ENCODE measurements at places on chromosomes 2 and 18.

DNA sequence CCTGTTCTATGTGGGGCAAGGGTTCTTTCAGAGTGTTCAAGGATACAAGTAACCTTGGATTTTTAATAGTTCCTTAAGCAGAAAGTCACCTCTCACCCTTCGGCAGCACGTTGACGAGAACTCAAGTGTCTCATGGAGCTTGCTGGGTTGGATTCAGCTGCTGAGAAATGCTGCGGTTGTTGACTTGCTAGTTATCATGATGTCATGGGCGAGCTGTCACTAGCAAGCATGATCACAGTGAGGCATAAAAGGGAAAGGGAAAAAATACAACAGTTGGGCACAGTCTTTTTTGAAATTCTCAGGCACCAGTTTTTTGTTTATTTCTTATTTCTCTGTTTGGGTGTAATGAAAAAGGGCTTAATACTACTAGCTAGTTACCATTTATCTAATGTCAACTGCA is 53.2 kb downstream of the ADCYAP1 start:
- DNase-seq: no peak

DNA sequence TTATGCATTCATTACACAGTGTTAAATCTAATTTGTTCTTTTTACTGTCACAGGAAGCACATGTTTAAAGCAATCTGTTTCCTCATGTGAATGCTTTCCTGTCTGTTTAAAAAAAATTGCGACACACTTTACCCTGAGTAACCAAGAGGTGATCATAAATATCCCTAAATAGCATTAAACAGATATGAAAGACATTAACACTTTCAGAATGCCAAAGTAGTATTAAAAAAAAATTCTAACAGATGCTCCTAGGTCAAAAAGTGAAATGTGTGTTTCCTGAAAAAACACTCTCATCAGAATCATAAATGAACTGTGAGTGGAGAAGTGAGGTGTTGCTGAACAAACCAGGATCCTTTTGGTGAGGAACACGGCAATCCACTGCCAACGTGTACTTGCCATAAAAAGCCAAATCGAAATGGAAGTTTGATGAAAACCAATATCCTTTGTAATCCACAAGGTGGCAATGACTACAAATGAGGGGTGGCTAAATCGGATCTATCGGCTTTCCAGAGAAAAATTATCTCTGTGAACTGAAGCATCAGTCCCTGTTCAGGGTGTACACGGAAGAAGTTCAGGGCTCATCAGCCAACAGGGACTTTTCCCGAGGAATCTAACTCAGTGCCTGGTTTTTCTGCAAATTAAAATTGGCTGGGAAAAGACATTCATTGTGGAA is 248.9 kb downstream of the TCF4 start:
- DNase-seq: no peak

- no peak for DNase-seq
Observed at GRCh38 chr18:8749492-8749891, 44.1 kb downstream of the MTCL1 start.

- no peak for DNase-seq
Observed at GRCh38 chr18:933082-933481, 28.4 kb downstream of the ADCYAP1 start.

DNA sequence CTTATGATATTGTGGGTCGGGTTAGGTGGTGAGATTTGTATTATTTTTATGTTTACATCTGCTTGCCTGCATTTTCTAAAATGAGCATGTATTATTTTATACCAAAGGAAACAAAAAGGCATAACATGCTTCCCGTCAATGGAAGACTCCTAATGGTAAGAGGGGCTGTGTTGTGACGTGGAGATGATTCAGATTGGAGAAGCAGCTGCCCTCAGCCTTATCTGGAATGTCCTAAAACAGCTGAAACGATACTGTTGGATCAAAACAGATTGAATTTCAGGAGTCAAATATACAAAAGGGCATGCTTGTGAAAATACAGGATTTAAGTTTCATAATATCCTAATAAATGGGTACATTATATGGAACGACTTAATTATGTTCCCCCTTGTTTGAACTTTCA is 19.0 kb downstream of the DGKD start:
- no peak for DNase-seq

GRCh38 chr2:67564076-67564475 is 166.9 kb downstream of the ETAA1 start:
- no peak for DNase-seq

DNA sequence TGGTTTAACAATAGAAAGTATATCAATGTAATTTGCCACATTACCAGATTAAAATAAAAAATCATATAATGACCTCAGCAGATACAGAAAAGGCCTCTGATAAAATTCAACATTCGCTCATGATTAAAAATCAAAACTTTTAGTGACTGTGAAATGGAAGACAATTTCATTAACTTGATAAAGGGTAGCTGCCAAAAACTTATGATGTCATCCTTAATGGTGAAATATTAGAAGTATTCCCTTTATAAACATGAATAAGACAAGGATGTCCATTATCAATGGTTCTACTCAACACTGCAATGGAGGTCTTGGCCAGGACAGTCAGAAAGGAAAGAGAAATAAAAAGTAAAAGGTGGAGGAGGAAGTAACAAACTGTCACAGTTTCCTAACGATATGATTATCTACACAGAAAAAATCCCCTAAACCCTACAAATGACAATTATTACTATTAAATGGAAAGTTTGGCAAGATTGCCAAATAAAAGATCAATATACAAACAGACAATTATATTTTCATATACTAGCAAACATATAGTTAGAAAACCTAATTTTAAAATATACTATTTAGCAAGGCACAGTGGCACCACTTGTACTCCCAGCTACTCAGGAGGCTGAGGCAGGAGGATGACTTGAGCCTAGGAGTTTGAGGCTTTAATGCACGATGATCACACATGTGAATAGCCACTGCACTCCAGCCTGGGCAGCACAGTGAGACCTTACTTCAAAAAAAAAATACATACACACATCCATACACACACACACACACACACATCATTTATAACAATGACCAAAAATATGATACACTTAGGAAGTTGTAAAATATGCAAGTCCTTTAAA is 12.8 kb downstream of the METTL8 start:
- DNase-seq: no peak

DNA sequence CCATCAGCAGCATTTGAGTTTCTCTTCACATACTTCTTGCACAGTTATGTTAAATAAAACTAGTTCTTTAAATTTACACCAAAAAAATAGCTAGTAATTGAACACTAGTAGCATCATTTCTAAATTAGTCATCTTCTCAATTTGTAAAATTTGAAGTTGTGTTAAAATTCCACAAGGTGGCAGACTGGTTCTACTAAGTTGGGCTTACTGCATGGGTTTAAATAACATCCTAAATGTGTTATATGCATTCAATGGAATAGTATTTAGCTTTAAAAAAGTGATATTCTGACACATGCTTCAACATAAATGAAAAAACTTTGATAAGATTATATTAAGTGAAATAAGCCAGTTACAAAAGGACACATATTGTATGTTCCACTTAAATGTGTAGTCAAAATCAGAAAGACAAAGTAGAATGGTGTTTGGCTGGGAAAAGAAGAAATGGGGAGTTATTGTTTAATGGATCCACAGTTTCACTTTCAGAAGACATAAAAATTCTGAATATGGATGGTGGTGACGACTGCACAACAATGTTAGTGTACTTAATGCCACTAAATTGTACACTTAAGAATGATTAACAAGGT is 28.7 kb upstream of the RPRD1A start:
- DNase-seq: peak; percentile 54

GRCh38 chr2:40760071-40760666 is 308.3 kb upstream of the SLC8A1 start:
- DNase-seq: peak; percentile 29

DNA sequence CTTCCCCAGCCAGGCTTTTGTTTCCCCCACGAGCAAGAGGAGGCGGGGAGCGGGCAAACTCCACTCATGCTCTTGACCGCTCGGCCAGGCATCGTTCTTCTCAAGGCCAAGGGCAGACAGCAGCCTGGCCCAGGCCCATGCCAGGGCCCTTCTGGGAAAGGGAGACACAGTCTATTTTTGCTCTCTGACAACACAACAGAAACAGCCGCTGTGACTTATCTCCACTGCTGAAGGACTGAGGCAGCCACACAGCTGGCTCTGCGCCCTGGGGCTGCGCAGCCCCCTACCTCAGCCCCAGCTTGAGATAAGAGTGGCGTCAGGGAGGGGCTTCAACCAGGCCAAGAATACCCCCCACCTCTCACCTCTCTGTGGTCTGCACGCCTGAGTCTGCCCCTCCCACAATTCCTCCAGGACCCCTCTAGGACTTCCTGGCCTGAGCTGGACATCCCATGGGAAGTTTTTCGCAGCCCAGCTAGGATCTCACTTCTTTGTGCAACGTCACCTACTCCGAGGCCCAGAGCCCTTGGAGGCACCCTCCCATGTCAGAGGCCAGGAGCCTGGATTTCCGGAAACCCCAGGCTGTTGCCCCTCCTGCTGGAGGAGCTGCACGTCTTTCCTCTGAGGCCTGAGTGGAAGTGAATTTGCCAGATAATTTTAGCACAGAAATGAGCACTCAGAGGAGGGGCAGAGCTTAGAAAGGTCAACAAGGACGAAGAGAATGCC is 118.9 kb upstream of the OTOS start:
- DNase-seq: no peak

DNA sequence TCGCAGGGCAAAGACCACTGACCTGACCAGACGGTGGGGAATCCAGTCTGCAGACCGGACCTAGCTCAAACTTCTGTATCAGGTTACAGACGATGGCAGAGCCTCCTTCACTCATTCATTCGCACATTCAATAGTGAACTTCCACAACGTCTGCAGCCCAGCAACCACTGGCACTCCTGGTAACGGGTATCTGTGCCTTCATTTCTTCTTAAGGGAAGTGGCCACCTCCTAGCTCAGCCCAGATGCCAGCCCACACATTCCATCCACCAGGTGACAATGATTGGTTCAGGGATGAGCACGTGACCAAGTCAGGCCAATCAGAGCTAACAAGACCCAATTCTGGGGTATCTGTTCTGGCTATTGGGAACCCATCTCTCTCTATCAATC is 15.9 kb upstream of the ARMC9 start:
- no peak for DNase-seq

- no peak for DNase-seq
Observed at GRCh38 chr2:64727013-64727767, 73.5 kb upstream of the SERTAD2 start.

DNA sequence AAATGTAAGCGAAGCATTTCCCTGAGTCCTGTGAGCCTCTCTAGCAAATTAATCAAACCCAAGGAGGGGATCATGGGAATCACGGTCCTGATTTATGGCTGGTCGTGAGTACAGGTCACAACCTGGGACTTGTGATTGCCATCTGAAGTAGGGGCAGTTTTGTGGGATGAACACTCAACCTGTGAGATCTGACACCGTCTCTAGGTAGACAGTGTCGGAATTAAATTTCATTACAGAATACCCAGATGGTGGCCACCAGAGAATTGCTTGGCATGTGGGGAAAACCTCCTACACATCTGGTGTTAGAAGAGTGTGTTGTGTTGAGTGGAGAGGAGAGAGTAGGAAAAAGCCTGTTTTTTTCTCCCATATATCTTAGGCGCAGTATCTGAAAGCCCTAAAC is 12.5 kb downstream of the CAPN14 start:
- no peak for DNase-seq

DNA sequence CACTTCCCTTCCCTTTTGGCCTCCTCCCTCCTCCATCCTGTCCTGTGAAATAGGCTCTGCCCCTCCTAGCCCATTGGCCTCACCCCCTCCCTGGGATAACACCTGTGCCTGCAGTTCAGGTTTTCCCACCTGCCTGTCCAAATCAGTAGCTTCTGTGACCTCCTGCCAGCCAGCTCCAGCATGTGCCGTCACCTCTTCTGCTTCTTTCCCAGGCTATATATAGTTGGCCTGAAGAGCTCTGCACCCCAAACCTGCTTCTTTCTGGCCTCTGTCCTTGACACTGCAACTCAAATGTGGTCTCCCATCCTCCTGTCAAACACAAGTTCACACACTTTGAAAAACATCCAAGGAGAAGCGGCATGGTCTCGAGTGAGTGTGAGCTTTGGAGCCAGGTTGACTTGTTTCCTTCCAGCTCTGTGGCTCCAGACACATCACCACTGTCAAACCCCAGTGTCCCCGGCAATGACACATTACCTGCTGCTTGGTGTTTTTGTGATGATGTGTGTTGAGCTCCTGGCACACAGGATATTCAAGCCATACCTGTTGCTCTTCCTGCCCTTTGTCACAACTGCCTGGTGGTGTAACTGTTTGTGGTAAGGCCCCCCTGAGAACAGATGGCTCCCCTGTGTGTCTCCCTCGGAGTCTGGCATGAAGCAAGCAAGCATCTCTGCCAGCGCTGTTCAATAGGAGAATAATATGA is 143.6 kb upstream of the DAPL1 start:
- DNase-seq: no peak

DNA sequence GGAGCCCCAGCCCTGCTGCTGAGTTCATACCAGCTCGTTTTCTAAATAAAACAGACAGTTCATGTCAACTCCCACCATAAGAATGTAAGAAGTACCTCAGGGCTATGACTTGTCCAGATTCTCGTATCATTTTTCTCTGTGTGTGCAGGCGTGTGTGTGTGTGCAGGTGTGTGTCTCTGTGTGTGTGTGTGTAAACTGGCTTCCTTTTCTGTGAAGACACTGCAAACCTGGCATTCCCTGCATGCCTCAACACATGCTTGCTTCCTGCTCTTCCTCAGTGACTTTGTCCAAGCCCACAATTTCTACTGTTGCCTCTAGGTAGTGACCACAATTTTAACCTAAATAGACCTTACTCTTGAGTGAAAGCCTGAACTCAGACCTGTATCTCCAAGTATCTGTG is 879.0 kb downstream of the SLC4A3 start:
- DNase-seq: no peak

GRCh38 chr2:176297067-176297466 is 27.8 kb downstream of the MTX2 start:
- DNase-seq: no peak

GRCh38 chr2:202965810-202966460 is 48.7 kb upstream of the NBEAL1 start:
- peak; percentile 15 for DNase-seq

- no peak for DNase-seq
Observed at GRCh38 chr18:75439348-75439747, 11.8 kb upstream of the SMIM21 start.

GRCh38 chr2:107325981-107326786 is 440.2 kb upstream of the ST6GAL2 start:
- no peak for DNase-seq

DNA sequence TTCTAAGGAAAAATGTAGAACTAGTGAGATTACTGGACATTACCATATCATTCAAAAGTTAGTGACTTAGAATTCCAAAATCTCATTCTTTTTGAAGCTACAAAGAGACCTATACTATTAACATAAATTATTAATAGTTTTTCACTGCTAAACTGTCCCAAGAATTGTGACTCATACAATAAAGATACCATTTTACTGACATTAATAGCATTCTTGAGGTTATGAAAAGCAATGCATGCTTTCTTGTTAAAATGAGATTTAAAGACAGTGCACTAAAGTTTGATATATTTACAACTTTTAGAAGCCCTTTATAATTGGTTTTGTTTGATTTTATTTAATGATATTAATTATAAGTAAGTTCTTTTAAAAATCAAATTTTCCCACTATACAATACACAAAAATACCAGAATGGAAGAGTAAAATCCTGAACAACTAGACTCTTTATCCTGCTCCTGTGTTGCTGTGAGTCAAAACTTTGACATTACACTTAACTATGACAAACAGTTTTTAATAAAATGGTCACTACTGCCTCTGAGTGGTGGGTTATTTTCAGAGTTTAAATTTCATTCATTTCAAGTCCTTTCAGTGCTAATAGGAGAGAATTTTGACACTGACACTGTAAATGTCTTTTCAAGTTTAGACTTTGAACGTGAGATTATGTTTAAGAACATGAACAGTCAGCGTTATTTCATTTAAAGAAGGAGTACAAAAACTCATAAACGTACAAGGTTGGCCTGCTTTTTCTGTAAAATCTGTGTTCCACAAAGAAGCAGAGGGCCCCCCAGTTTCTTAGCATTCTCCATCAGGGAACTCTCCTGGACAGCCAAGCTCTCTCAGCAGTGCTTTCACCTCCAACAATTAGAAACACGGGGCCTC is 54.5 kb downstream of the FAM124B start:
- no peak for DNase-seq

All from AG04450 (cell line).